ENCODE measurements at places on chromosomes 7 and 10.
A peak's percentile ranks its signal among the peaks of the same experiment; 100 is the strongest.

DNA sequence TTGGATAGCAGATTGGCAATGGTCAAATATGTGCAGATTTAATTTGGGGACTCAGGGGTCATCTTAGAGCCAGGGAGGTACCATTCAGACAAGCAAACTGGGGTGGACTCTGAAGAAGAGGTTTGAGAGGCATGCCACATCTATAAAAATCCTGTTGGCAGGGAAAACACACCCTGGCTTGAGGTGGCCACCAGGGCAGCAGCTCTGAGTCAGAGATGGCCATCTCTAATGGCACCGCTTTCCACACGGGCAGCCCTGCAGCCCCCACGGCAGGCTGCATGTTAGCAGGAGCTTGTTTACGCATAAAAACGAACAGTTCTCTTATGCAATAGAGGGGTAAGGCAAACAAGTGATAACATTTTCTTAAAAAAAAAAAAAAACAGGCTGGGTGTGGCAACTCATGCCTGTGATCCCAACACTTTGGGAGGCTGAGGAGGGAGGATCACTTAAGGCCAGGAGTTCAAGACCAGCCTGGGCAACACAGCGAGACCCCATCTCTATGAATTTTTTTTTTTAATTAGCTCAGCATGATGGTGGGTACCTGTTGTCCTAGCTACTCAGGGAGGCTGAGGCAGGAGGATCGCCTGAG, 14.9 kb downstream of the DLG5 start:
- no peak for DNase-seq

- DNase-seq = no peak
Observed at GRCh38 chr10:58319599-58319998, 15.2 kb upstream of the UBE2D1 start.

DNA sequence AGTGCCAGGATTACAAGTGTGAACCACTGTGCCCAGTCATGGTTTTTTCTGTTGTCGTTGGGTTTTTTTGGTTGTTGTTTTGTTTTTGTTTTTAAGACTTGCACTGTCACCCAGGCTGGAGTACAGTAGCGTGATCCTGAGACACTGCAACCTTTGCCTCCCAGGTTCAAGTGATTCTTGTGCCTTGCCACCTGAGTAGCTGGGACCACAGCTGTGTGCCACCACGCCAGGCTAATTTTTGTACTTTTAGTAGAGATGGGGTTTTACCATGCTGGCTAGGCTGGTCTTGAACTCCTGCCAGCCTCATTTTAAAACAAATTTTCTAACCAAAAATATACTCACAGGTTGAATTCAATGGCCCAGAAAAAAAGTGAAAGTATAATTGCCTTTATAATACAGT, 174.1 kb downstream of the AHR start:
- no peak for DNase-seq

- no peak for DNase-seq
Observed at GRCh38 chr10:132477398-132478340, 59.9 kb upstream of the INPP5A start.

GRCh38 chr10:78768876-78769275, 299.9 kb upstream of the ZMIZ1 start:
- no peak for DNase-seq

- DNase-seq = no peak
Observed at GRCh38 chr7:3591944-3592343, 290.9 kb downstream of the SDK1 start.

DNA sequence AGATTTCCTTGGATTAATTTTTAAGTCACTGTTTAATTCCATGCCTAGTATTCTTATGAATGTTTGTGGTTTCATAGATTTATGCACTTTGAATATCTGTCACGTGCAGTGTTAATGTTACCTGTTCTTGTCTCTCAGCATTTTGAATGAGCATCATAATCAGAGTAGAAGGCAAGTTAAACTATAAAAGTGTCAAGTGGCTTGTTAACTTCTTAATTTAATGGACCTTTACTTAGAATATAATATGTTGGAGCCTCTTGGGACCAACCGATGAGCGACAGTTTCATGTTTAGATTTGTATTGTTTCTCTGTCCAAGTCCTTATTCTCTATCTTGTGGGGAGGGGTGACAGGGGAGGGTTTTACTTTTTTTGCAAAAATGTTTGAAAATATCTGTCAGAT, 50.6 kb upstream of the MTURN start:
- no peak for DNase-seq

DNA sequence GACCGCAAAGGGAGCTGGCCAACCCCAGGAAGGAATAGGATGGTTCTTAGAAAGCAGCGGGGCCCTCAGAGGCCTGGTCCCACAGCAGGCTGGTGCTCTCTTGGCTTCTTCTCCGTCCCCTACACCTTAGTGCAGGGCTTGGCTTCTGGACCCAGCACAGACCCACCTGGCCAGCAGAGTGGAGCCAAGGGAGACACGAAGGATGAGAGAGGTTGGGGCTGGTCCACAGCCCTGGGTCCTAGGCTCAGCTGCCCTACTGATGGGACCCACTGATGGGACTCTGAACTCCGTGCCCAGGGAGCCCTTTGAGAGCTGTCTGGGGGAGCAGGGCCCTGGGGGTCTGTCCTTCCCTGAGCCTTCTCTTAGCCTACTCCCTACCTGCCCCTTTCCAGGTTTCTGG, 6.2 kb upstream of the TLX1 start:
- DNase-seq = no peak

DNA sequence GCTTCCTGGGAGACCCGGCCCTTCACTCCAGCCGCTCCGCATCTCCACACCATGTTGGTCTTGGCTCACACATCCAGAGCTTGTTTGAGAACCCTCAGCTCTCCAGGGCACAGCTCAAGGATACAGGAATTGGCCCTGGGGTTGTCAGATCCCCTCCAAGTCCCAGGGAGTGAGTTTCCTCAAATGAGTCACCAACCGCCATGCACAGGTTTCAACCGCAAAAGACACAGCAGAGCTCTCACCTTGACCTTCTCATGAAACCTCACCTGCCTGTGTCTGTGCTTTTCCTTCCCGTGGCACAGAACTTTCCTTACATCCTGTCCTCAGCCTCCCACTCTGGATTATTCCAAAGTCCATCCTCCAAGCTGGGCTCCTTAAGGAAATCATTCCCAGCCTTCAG, 20.6 kb downstream of the AZGP1 start:
- no peak for DNase-seq

DNA sequence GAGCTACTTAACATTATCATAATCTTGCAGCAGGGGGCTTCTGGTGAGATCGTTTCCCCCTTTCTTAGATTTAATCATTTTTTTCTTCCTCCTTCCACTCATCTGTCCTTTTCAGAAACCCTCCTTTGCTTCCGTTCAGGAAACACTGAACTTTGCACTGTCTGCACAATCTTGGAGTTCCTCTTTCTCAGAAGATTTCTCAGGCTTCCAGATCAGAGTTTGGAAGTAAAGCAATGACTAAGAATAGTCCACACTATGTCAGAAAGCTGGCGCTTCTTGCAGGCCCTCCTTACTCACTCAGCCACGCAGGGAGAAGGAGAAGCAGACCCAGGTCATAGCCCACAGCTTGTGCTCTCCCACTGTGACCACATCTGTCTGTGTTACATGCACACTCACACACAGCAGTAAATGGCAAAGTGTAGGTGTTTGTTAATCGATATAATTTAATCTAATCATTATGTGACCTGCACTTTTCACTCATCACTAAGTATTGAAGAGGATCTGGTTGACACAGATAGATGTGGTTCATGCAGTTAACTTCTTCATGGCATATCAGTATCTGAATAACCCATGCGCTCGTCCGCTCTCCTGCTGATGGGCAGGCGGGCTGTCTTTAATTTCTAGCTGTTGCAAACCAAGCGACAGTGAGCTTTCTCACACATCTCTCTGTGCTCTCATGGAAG, 30.2 kb downstream of the ALOX5 start:
- no peak for DNase-seq

DNA sequence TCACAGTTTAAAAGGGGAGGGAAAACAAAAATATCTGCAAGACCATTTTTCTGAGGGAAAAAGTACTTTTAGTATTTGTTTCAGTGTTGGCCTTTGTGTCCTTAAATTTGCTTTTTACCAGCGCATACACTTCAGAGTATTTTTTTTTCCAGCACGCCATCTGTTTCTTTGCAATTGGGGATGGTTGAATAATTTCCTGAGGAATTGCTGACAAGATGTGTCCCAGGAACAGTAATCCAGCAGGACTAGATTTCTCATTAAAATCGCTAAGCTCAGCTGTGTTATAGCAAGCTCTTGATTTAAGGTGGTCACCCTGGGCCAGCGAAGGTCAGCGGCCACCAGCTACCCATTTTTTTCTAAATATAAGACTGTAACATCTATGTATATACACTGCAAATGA, 156.9 kb upstream of the RHOBTB1 start:
- no peak for DNase-seq

- no peak for DNase-seq
Observed at GRCh38 chr7:12741951-12742575, 54.6 kb downstream of the ARL4A start.

GRCh38 chr7:7870555-7870954, 98.0 kb upstream of the GLCCI1 start:
- no peak for DNase-seq

- DNase-seq = no peak
Observed at GRCh38 chr7:102425639-102426267, 7.6 kb upstream of the ORAI2 start.

DNA sequence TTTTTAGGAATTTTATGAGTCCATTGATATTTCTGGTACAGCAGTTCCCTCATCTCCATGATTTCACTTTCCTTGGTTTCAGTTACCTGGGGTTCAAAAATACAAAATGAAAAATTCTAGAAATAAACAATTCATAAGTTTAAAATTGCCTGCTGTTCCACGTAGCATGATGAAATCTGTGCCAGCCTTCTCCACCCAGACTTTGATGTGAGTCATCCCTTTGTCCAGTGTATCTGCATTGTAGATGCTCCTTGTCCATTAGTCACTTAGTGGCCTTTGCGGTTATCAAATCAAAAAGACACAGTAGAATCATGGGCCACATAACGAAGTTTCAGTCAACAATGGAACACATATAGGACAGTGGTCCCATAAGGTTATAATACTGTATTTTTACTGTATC, 286.9 kb downstream of the PTEN start:
- DNase-seq = peak; percentile 61

- DNase-seq = no peak
Observed at GRCh38 chr10:8800426-8800825, 745.9 kb downstream of the GATA3 start.

- DNase-seq = no peak
Observed at GRCh38 chr7:41002741-41003610, 699.9 kb downstream of the INHBA start.

DNA sequence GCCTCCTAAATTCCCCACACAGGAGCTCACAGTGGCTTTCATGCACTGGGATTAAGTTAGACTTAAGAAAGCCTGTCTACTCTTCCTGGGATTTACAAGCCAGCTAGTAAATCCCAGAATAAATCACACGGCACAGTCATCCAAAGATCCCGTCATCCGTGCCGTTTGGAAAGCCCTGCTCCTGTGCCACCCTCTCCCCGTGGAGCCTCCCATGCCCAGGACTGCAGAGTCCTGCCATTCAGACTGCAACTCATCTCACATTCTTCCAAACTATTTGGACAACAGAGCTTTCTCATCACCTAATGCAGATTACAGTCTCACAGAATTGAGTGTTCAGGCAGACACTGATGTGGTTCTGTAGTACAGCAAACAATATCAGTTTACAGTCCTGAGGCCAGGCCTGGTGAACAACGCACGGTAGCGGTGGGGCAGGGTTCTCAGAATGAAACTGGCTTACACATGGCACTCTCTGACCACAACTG, 166.5 kb downstream of the EGFR start:
- no peak for DNase-seq

GRCh38 chr10:68231106-68231816, 652 bp downstream of the ATOH7 start:
- no peak for DNase-seq

DNA sequence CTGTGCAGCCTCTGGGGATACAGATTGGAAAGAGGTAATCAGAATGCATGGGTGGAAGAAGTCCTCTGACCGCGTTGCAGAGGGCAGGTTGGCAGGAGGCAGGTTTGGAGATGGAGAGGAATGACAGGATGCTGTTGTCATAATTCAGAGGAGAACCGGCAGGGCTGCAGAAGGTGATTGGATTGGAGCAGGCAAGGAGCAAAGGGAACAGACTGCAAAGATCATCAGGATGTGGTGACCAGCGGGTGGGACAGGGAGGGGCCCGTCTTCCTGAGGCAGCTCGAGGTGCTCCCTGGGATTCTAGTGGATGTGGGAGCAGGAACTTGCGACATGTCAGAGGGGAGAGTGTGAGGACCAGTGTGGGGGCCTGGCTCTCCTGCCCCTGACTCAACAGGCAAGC, 78.5 kb upstream of the PPIF start:
- no peak for DNase-seq

- DNase-seq = peak; percentile 82
Observed at GRCh38 chr10:28331841-28332240, 29.0 kb upstream of the MPP7 start.

- DNase-seq = no peak
Observed at GRCh38 chr7:28647076-28647421, 234.7 kb downstream of the CREB5 start.

DNA sequence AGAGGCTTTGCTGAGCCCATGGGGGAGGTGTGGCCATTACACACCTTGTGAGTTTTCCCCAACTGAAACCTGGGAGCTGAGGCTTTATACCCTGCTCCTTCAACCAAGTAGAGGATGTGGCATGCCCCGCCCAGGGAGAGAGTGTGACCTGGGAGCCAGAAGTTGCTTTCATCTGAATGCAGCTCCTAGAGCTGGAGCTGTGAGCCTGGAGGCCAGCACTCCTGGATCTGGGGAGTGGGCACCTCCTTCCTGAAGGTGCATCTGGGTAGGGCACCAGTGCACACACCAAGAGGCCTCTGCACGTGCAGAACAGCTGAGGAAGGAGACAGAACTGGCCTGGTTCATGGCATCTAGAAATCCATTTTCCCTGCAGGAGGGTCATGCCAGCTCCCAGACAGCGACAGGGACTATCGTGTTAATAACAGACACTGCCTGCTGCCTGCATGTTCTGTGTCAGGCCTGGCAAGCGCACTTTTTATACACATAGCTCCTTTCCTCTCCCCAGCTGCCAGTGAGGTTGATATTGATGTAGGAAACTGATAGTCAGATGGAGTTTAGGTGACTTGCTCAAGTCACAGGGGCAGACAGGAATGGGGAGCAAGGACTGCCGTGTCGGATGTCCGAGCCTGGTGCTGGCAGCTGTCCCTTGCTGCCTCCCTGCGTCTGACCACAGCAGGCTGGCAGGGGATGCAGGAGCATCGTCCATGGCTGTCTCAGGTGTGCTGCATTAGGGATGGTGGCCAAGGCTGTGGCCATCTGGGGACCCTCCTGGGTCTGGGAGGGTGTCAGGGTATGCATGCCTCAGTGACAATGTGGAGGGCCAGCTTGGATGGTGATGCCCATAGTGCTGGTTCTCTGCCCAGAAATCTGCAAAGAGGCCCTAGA, 189.9 kb upstream of the CXCL12 start:
- no peak for DNase-seq

- DNase-seq = peak; percentile 28
Observed at GRCh38 chr7:22911889-22912288, 89.2 kb upstream of the TOMM7 start.

DNA sequence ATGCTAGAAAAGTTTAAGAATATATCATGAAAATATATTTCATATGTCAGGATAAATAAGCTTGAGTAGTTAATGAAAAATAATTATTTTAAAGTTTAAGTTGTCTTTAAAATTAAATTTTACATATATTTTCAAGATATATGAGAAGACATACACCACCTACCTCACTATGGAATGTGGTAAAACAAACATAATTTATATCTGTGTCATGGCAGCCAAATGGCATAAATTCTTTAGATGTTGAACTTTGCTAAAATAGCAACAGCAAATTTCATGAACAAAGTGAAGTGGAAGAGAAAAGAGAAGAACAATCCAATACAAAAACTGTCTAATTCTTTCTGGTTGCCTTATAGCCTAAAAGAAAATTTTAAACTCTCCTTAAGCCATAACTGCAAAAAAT, 39.6 kb upstream of the SLC16A12 start:
- no peak for DNase-seq

GRCh38 chr10:129936923-129937300, 27.2 kb downstream of the EBF3 start:
- no peak for DNase-seq

Measured in AG09309 (cell line).